ENCODE measurements at places on chromosomes 1 and 21.

GRCh38 chr21:25822981-25823380 lies 88.2 kb downstream of the GABPA start:
- no peak overlapping the region for H3K4me3 ChIP-seq
- H3K27me3 ChIP-seq = no peaks in the 10 kb centered on the region
- DNase-seq = no peak
- H3K4me1 ChIP-seq = no peaks in the 10 kb centered on the region

DNA sequence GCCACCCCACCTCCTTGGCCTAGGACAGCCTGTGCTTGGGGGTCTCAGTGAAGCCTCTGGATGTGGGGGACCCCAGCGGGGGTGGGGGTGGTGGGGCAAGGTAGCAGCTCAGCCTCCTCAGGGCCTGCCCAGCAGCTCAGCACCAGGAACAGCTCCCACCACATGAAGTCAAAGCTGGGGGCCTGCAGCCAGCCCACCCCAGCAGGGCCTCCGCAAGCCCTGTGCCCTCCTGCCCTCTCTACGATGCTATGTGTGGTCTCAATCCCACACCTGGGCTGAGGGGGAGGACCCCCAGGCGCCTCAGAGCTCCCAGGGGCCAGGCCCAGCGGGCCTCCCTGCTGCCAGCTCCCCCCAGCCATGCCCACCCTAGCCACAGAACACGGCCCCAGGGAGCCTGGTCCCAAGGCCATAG lies 18.6 kb downstream of the PANK4 start:
- H3K36me3 ChIP-seq = peaks cover 41% of the 10 kb centered on the region
- no peak overlapping the region for H3K27ac ChIP-seq
- no peaks in the 10 kb centered on the region for H3K4me1 ChIP-seq
- H3K4me3 ChIP-seq = no peak overlapping the region

DNA sequence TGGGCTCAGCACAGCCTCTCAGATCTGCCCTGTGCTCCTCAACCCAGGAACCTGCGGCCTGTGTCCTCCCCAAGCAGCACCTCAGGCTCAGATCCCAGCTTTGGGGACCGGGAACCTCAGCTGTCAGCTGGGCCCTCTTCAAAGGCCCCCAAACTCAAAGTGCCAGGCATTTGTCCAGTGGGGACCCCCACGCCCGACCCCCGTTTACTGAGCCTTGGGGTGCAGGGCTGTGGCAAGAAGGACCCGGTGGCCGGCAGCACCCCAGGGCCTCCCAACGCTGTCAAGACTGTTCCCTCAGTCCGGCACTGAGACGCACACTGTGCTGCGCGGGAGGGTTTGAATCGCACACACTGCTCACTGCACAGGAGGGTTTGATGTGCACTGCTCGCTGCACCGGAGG lies 35.0 kb downstream of the MORN1 start:
- no peaks in the 10 kb centered on the region for H3K36me3 ChIP-seq
- no peak overlapping the region for H3K4me3 ChIP-seq
- peak; percentile 52 for DNase-seq
- no peak overlapping the region for H3K27ac ChIP-seq
- H3K4me1 ChIP-seq = no peaks in the 10 kb centered on the region

- H3K4me3 ChIP-seq = no peak overlapping the region
- no peak for DNase-seq
- no peaks in the 10 kb centered on the region for H3K27me3 ChIP-seq
- peaks cover 100% of the 10 kb centered on the region for H3K36me3 ChIP-seq
These were observed 189.1 kb downstream of the CLIC6 start for GRCh38 chr21:34857874-34858273.

DNA sequence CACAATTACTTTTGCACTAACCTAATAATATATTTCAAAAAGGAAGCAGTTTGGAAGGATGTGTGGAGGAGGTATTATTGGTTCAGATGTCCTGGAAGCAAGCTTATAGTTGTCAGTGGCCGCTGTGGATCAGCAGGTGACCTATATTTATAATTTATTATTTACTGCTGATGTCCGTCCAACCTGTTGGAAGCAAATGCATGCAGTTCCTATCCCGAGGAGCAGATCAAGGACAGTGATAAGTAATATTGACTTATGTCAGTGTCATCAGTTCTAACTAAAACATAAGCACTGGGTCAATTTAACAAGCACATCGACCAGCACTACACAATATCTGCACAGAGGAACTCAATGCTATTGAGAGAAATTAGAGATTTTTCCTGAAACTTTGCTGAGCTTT lies 270.1 kb downstream of the BRINP2 start:
- H3K4me3 ChIP-seq = no peak overlapping the region
- H3K36me3 ChIP-seq = no peaks in the 10 kb centered on the region

DNA sequence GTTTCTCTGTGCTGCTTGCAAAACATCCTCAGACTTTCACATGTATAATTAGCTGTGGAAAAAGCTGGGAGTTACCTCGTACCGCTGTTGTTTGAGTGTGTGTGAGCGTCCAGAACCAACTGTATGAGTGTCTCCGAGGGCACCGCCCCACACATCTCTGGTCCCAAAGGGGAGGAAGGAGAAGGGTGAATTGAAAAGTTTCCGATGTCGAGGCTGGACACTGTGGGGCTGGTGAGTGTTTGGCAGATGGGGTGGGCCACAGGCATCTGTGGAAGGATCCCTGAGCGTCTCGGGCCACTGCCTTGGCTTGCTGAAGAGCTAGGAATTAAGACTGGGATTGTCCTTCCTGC lies 1.2 kb downstream of the ATP2B4 start:
- peak overlapping the region; percentile 56 for H3K4me3 ChIP-seq
- no peaks in the 10 kb centered on the region for H3K27me3 ChIP-seq
- H3K27ac ChIP-seq = peak overlapping the region; percentile 81

DNA sequence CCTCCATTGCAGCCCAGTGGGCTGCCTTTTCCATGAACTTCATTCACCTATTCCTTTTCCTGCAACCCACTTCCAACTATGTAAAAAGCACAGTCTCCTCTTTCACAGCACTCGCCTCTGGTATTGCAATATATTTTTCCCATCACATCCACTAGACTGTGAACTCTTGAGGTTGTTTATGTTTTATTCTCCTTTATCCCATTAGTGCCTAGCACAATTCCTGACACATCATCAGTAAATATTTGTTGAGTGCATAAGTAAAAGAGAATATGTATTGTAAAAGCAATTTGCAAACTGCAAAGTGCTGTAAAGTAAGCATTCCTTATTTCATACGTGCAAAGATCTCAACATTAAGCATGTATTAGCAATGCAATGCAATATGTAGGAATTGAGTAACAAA lies 27.9 kb upstream of the NRIP1 start:
- no peaks in the 10 kb centered on the region for H3K4me1 ChIP-seq
- H3K4me3 ChIP-seq = no peak overlapping the region
- no peaks in the 10 kb centered on the region for H3K36me3 ChIP-seq
- no peak overlapping the region for H3K27ac ChIP-seq

DNA sequence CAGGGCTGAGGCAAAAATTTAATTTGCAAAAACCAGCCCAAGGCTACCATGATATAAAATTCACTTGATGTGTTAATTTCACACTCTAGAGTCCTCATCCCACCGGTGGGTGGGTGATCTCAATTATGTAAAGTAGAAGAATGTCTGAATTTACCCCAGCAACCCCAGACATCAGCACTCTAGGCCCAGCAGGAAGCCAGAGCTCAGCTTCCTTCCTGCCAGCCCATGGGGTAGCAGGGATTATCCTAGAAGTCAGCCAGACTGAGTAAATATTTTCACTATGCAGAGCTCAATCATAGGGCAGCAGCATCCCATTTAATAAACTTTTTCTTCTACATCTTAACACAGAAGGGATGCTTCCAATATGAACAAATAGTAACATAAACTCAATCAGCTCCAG lies 71.0 kb downstream of the SIPA1L2 start:
- no peaks in the 10 kb centered on the region for H3K4me1 ChIP-seq
- no peaks in the 10 kb centered on the region for H3K27me3 ChIP-seq
- no peak overlapping the region for H3K27ac ChIP-seq
- DNase-seq = no peak
- H3K36me3 ChIP-seq = no peaks in the 10 kb centered on the region

DNA sequence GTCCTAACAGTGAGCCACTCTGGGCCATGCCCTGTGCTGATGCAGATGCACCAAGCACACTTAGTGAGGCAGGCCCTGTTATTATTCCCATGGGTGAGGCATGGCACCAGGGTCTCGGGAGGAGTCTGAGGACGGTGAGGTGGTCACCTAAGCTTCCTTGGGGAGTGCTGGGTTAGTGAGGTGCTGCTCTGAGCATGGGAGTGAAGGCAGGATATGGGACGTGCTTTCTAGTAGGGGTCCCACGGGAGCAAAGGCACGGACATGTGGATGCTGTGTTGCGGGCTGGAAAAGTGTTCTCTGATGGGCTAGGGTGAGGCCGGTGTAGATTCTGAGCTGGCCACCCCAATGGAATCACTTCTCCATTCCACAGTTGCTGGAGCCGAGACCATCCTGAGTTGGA lies 77.5 kb upstream of the CSF3R start:
- no peaks in the 10 kb centered on the region for H3K36me3 ChIP-seq
- H3K27ac ChIP-seq = no peak overlapping the region
- DNase-seq = peak; percentile 32
- H3K4me1 ChIP-seq = no peaks in the 10 kb centered on the region
- H3K4me3 ChIP-seq = no peak overlapping the region

DNA sequence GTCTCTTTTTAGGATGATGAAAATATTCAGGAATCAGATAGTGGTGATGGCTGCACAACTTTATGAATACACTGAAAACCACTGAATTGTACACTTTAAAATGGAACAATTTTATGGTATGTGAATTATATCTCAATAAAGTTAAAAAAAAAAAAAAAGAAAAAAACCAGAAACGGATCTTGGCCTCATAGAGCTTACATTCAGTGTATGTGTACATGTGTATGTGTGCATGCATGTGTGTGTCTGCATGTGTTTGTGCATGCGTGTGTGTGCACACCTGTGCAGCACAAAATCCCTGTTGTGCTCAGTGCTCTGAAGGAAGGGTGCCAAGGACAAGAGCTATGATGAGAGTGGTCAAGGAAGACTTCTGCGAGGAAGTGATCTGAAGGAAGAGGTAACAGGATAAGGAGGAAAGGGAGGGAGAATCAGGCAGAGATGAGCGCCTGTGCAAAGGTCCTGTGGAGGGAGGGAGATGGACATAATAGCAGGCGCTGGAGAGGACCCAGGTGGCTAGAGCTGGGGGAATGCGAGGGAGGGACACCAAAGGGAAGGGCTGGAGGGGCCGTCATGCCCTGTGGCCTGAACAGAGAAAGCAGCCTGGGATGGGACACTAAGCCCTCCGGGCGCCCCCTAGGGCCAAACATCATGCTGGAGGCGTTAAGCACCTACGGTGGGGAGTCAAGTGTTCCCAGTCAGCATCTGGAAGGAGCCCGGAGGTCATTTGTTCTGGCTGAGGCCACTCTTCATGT lies 25.2 kb downstream of the NKAIN1 start:
- no peaks in the 10 kb centered on the region for H3K36me3 ChIP-seq
- DNase-seq = no peak
- no peaks in the 10 kb centered on the region for H3K27me3 ChIP-seq
- no peak overlapping the region for H3K4me3 ChIP-seq
- H3K27ac ChIP-seq = no peak overlapping the region

DNA sequence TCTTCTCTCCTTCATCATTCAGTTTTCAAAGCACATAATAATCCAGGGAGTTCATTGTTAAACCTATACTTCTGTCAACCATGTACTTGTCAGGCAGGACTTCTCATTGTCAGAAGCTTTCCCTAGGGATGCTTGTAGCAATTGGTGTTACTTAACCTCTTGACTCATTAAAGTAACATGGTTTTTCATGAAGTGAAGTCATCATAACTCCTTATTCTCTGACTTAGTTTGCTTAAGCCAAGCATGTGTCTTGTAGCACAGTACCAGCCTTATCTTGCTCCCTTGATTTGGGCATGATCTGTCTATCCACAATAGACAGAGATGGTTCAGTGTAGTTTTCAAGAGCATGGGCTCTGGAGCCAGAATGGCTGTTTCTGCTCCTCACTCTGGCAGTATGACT lies 45.3 kb downstream of the LRIG2 start:
- no peak overlapping the region for H3K4me3 ChIP-seq
- peaks cover 95% of the 10 kb centered on the region for H3K36me3 ChIP-seq
- no peaks in the 10 kb centered on the region for H3K27me3 ChIP-seq
- H3K4me1 ChIP-seq = no peaks in the 10 kb centered on the region
- H3K27ac ChIP-seq = no peak overlapping the region

GRCh38 chr1:4079815-4080214 lies 179.7 kb upstream of the C1orf174 start:
- DNase-seq = no peak
- no peaks in the 10 kb centered on the region for H3K27me3 ChIP-seq
- no peak overlapping the region for H3K4me3 ChIP-seq
- no peaks in the 10 kb centered on the region for H3K4me1 ChIP-seq
- H3K27ac ChIP-seq = no peak overlapping the region

DNA sequence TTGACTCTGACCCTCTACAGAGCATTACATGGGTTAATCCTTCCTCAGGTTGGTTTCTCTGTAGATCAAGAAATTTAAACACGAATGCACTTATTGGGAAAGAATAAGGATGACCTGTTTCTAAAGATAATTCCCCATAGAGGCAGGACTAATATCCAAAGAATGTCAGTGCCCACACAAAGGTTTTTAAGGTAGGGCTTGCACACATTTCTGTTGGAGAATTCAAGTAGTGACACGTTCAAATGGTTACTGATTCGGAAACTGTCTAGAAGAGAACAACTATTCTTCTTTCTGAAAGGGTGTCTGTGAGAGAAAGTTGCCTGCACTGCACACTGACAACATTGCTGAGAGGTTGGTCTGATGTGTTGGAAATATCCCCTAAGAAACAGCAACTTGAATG lies 167.3 kb downstream of the ZNF326 start:
- H3K4me3 ChIP-seq = no peak overlapping the region
- H3K36me3 ChIP-seq = no peaks in the 10 kb centered on the region
- no peaks in the 10 kb centered on the region for H3K27me3 ChIP-seq
- peak overlapping the region; percentile 35 for H3K27ac ChIP-seq

DNA sequence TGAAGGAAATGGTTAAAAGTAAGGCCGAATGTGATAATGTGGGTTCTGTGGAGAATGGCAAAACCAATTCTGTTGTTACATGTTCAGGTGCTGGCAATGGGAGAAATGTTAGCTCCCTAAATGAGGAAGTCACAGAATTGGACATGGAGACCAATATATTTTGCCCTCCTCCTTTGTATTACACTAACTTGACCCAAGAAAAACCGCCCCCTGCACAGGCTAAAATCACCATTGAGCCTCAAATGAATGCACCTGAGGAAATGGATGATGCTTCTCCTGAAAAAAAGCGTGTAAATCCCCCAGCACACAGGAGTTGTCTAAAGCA lies 932 bp downstream of the MAP10 start:
- H3K27ac ChIP-seq = no peak overlapping the region
- no peaks in the 10 kb centered on the region for H3K27me3 ChIP-seq
- H3K4me3 ChIP-seq = no peak overlapping the region
- no peak for DNase-seq

GRCh38 chr1:67285780-67286488 lies 21.7 kb upstream of the IL12RB2 start:
- no peak for DNase-seq
- H3K36me3 ChIP-seq = no peaks in the 10 kb centered on the region

GRCh38 chr1:193543259-193543658 lies 356.8 kb upstream of the B3GALT2 start:
- H3K27me3 ChIP-seq = no peaks in the 10 kb centered on the region
- peaks cover under 1% of the 10 kb centered on the region for H3K4me1 ChIP-seq
- DNase-seq = no peak
- H3K4me3 ChIP-seq = no peak overlapping the region

Data from RWPE2 (cell line).